ENCODE measurements at places on chromosomes 12 and 14.

- H3K27ac ChIP-seq, result no peak overlapping the region
- H3K4me1 ChIP-seq, result peaks cover 6% of the 10 kb centered on the region
- DNase-seq, result no peak
- H3K27me3 ChIP-seq, result peaks cover 4% of the 10 kb centered on the region
Measured at GRCh38 chr14:20524027-20524426, 18.7 kb downstream of the RNASE10 start.

DNA sequence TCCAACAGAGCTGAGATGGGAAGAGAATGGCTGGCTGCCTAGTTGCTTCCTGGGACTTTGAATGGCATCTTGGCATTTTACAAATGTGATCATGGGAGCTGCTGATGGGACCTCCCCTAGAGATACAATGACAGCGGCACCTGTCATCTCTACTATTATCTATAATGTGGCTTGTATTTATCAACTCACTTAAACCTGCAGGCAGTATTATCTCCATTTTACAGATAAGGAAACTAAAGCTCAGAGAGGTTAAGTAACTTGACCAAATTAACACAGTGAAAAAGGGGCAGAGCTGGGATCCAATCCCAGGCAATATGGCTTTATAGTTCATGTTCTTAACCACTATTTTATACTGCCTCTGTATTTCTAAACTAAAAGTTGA is 111.7 kb downstream of the CHST11 start:
- peak overlapping the region; percentile 60 for H3K27ac ChIP-seq
- H3K36me3 ChIP-seq, result peaks cover 62% of the 10 kb centered on the region
- DNase-seq, result no peak
- H3K4me1 ChIP-seq, result peaks cover 59% of the 10 kb centered on the region

DNA sequence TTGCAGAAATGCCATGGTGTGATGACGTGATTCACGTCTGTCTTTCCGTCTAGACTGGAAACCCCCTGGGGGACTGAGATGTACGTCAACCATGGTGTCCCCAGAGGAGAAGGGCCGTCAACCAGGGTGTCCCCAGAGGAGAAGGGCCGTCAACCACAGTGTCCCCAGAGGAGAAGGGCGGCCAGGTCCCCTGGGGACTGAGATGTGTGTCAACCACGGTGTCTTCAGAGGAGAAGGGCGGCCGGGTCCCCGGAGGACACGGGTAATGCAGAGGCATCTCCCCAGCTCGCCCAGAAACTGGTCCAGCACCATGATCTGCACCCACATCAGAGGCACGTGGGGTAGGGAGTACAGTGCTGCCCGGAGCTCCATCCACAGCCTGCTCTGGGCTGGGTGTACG is 30.6 kb upstream of the GALNT9 start:
- peaks cover 2% of the 10 kb centered on the region for H3K36me3 ChIP-seq
- DNase-seq, result peak; percentile 84
- H3K27me3 ChIP-seq, result no peaks in the 10 kb centered on the region
- H3K27ac ChIP-seq, result peak overlapping the region; percentile 98
- H3K4me3 ChIP-seq, result peak overlapping the region; percentile 77

DNA sequence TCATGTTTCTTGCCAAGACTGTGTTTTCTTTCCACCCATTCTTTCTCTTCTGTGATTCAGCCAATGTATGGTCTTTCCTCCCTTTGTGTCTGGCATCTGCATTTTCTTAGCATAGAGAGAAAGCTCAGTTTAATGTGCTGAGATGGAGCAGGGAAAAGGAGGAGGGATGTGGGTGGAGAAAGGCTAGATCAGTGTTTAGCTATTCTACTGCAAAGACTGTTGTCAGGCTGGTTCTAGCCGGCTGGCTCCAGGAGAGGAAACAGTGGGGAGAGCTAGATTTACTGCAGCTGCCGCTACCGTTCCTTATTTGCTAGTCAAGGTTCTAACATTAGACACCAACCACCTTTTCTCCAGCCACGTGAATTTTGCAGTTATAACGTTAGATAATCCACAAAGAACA is 5.2 kb upstream of the RIMKLB start:
- no peak overlapping the region for H3K4me3 ChIP-seq
- no peak overlapping the region for H3K27ac ChIP-seq
- no peak for DNase-seq
- H3K27me3 ChIP-seq, result no peaks in the 10 kb centered on the region
- no peaks in the 10 kb centered on the region for H3K36me3 ChIP-seq
- peaks cover 24% of the 10 kb centered on the region for H3K4me1 ChIP-seq

DNA sequence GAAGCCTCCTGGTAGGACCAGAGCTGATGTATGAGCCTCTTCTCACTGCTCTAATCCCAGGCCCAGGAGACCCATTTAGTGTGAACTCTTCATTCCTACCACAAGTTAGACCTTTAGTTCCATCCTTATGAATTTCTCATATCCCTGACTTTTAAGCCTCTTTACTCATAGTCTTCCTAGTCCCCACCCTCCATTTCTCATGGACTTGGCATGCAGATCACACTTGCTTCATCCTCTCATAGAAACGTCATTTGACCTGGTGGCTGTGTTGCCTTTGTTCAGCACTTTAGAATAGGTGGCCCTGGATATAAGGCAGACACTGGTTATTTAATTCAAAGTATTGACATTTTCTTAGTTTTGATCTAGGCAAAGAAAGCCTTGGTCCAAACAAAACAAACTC is 99.5 kb downstream of the SLC16A7 start:
- no peak overlapping the region for H3K4me3 ChIP-seq
- no peaks in the 10 kb centered on the region for H3K27me3 ChIP-seq
- no peak overlapping the region for H3K27ac ChIP-seq
- H3K36me3 ChIP-seq, result peaks cover 9% of the 10 kb centered on the region
- DNase-seq, result no peak
- peaks cover 5% of the 10 kb centered on the region for H3K4me1 ChIP-seq

DNA sequence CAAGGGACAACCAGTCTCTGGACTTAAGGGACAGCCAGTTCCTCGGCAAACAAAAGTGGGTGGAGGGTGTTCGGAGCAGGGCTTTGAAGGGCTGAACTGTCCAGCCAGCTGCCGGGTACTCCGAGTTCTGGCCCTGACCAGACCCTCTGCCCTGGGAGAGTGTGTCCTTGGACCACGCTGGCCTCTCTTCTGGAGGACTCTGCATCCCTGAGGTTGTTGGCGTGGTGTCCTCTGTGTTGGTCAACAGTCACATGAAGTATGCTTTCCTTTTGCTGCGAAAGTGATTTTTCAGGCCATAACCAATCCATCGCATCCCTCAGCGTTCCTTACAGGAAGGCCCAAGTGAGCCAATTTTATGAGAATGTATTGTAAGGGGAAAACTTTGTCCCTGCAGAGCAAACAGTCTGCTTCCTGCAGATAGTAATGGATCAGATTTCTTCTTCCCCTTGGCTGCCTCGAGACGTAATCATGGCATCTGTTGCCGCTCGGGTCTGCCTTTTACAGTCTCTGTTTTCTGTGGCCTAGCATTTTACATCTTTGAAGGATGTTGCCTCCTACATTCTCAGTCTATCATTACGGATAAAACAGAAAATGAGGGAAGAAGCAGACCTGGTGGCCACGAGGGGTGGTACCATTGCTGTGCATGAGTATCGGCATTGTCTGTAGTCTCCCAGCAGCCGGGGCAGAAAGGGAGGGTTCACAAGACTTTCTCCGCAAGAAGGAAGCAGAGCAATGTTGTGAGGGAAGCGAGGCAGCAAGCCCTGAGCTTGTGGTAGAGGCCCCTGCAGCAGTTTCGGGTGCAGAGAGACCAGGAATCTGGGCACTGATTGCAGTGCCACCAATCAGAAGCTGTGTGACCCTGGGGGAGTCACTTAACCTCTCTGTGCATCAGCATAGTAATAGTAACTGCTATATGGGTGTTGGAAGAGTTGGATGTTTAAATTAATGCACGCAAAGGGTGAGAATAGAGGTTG is 47.4 kb downstream of the SMIM41 start:
- no peak overlapping the region for H3K4me3 ChIP-seq
- no peak overlapping the region for H3K27ac ChIP-seq
- no peak for DNase-seq
- H3K36me3 ChIP-seq, result no peaks in the 10 kb centered on the region
- H3K27me3 ChIP-seq, result peaks cover 25% of the 10 kb centered on the region

DNA sequence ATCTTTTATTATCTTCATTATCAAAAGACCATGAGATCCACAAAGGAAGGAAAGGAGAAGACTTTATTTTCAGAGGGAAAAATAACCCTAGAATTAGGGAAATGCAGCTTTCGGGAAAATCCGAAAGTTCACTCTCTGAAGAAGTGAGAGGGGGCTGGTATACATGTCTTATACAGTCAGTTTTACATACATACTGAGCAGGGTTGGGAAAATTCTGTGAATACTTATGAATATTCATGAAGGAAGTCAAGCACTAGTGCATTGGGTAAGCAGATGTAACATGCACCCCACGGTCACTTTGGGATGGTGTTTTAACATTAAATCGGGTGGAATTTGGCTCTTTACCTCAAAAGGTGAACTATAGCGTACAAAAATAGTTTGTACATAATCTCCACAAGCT is 15.7 kb upstream of the KLRF1 start:
- no peak overlapping the region for H3K27ac ChIP-seq
- peaks cover 18% of the 10 kb centered on the region for H3K4me1 ChIP-seq
- no peak overlapping the region for H3K4me3 ChIP-seq
- DNase-seq, result no peak

DNA sequence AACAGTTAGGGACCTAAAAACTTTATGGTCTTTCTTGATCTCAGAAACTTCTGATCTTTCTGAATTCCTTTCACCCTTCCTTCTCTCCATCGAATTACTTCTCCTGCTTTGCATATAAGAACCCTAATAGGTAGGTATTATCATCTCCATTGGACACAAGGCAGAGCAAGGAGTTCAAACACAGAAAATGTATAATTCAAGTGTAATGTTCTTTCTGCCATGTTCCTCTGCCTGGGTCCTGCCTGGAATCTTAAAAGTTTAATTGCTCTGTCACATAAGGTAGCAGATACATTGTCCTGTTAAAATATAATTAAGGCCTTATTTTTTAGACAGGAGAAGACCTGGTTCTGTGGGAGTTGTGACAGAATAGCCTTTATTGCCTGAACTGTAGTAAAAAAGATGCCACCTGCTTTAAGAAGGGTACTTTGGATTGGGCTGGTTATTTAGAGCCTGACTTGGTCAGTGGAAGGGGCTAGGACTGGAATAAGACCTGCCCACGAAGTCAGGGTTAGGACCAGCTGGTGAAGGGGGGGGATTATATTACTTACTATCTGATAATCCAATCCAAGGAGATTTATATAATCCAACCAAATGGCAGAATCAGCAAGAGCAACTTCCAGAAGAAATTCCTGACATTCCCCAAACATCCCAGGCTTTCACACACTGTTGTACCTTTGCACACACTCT is 10.4 kb downstream of the G2E3 start:
- peaks cover 90% of the 10 kb centered on the region for H3K4me1 ChIP-seq
- H3K27ac ChIP-seq, result no peak overlapping the region
- no peaks in the 10 kb centered on the region for H3K27me3 ChIP-seq
- no peak for DNase-seq

DNA sequence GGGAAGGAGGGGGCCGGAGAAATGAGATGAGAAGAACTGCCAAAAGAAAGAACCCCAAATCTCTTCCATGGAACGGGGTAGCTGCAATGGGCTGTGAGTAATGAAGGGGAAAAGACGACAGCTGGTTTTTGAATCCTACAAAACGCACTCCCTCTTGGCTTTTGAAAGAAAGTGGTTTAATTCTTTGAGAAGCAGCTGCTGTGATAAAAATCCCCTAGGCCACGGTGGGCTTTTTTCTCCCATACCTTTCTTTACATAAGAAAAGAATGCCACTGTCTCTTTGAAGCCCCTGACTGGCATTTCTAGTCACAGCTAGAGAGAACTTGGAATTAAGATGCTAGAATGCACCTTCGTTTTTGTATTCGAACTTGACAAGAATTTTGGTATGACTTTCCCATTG is 486.1 kb downstream of the GLT1D1 start:
- H3K4me3 ChIP-seq, result no peak overlapping the region
- no peaks in the 10 kb centered on the region for H3K36me3 ChIP-seq
- no peak overlapping the region for H3K27ac ChIP-seq

DNA sequence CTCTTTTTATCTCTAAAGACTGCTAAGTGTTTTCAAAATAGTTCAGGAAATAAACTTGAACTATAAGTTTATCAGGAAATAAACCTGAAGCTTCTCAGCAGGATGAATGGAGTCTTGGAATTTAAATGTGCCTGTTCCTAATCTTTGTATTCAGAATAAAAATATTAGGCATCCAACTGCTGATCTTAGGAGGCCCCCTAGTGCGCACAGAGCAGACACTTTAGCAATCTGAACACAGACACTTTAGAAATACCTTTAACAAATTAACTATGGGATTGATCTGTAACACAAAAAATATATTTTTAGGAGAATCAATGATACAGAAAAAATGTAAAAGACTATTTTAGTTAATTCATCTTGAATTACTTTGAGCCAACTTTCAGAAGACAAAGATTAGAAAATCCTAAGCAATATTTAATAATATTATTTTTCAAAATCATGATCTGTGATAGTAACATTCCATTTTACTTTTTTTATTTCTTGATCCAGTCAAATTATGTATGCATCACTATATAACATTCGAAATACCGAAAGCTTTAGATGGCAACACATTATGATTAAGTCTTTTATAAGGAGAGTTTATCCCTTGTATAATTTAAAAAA is 80.9 kb downstream of the SLC41A2 start:
- H3K36me3 ChIP-seq, result peaks cover 3% of the 10 kb centered on the region
- H3K4me3 ChIP-seq, result no peak overlapping the region
- peaks cover 5% of the 10 kb centered on the region for H3K27me3 ChIP-seq
- no peak for DNase-seq
- H3K27ac ChIP-seq, result no peak overlapping the region

DNA sequence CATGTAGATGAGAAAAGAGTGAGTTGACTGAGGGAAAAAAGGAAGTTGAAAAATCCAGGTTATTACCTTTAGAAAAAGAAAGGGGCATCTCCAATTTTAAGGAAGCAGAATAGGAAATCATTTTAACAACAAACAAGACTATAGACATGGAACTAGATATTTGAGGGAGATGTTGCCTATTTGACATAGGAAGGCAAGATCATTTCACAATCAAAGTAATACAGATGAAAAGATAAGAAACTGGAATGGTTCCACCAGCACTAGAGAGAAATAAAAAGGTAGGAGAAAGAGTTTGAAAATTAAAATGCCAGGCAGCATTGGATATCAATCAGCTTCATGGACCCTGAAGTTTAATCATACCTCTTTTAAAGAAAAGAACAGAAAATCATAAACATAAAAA is 881.0 kb upstream of the MGAT4C start:
- no peaks in the 10 kb centered on the region for H3K36me3 ChIP-seq
- no peak overlapping the region for H3K4me3 ChIP-seq
- DNase-seq, result no peak
- H3K27me3 ChIP-seq, result no peaks in the 10 kb centered on the region

GRCh38 chr14:42944284-42944683 is 1337.6 kb downstream of the LRFN5 start:
- no peak for DNase-seq
- H3K4me1 ChIP-seq, result no peaks in the 10 kb centered on the region
- no peak overlapping the region for H3K27ac ChIP-seq
- no peaks in the 10 kb centered on the region for H3K27me3 ChIP-seq
- no peak overlapping the region for H3K4me3 ChIP-seq
- no peaks in the 10 kb centered on the region for H3K36me3 ChIP-seq

DNA sequence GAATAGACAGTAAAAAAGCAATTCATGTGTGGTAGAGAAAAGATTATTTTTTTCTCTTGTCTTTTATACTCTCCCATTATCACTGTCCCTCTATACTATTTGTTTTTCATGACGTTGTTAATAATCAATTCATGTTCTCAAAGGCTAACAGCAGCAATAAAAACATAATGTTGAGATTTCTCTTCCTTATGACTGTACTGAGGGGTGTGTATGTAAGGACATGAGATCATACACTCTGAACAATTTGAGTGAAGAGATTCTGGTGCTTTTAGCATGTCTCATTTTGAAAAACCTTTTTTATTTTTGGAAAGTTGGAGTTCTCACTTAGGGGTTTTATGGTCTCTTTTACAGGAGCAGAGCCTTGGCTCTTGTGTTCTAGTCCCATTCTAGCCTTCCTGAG is 3.8 kb upstream of the TSPAN8 start:
- no peak overlapping the region for H3K27ac ChIP-seq
- peaks cover 4% of the 10 kb centered on the region for H3K27me3 ChIP-seq
- no peaks in the 10 kb centered on the region for H3K36me3 ChIP-seq
- no peak overlapping the region for H3K4me3 ChIP-seq
- no peak for DNase-seq
- no peaks in the 10 kb centered on the region for H3K4me1 ChIP-seq
